ENCODE measurements at places on chromosomes 7 and 10.
A peak's percentile ranks its signal among the peaks of the same experiment; 100 is the strongest.

- no peak overlapping the region for H3K4me3 ChIP-seq
- no peak overlapping the region for H3K27ac ChIP-seq
- H3K36me3 ChIP-seq = peaks cover 4% of the 10 kb centered on the region
- no peaks in the 10 kb centered on the region for H3K27me3 ChIP-seq
- no peaks in the 10 kb centered on the region for H3K4me1 ChIP-seq
Measured at GRCh38 chr10:21083861-21084260, 186.8 kb upstream of the NEBL start.

GRCh38 chr10:16965740-16966447 is 148.7 kb upstream of the RSU1 start:
- no peak overlapping the region for H3K4me3 ChIP-seq
- no peak for DNase-seq
- peaks cover 8% of the 10 kb centered on the region for H3K4me1 ChIP-seq
- no peaks in the 10 kb centered on the region for H3K27me3 ChIP-seq
- no peaks in the 10 kb centered on the region for H3K36me3 ChIP-seq
- H3K27ac ChIP-seq = no peak overlapping the region

DNA sequence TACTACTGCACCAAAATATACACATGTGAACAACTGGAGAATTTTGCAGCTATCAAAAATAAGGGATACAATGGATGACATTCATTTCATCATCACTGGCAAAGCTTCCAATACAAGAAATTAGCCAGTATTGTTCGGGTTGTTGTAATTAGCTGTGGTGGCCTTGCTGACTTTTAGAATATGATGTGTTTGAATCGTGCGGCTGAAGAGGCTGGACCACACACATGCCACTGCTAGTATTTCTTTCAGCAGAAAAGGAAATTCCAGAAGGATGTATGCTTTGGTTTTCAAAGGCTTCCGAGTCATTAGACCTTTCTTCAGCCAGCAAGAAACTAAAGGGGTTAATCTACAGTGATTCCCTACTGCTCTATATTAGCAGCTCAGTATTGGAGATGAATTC is 16.6 kb downstream of the RPP38 start:
- no peak overlapping the region for H3K27ac ChIP-seq
- no peak for DNase-seq
- H3K27me3 ChIP-seq = no peaks in the 10 kb centered on the region
- peaks cover 37% of the 10 kb centered on the region for H3K36me3 ChIP-seq

GRCh38 chr10:22684699-22685098 is 29.7 kb downstream of the PIP4K2A start:
- no peak for DNase-seq
- no peaks in the 10 kb centered on the region for H3K27me3 ChIP-seq
- peaks cover 48% of the 10 kb centered on the region for H3K36me3 ChIP-seq
- peak overlapping the region; percentile 98 for H3K27ac ChIP-seq
- peak overlapping the region; percentile 58 for H3K4me3 ChIP-seq

DNA sequence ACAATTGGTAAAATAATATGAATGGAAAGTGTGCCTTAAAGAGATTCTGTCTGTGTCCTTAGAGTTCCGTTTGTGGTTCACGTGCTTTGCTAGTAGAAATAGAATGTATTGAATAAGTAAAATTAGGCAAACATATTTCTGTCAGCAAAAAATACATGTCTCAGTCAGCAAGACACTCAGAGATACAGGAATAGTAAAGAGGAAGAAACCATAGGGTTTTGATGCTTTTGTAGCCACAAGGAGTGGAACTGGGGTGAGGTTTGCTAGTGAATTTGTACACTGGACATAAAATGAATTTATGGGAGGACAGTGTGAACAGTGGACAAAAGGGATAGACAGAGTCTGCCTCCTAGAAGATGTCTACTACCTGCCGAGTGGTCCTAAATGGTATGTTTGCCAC is 289.2 kb upstream of the NRP1 start:
- no peaks in the 10 kb centered on the region for H3K4me1 ChIP-seq
- DNase-seq = no peak
- H3K4me3 ChIP-seq = no peak overlapping the region
- no peaks in the 10 kb centered on the region for H3K27me3 ChIP-seq
- H3K36me3 ChIP-seq = no peaks in the 10 kb centered on the region

DNA sequence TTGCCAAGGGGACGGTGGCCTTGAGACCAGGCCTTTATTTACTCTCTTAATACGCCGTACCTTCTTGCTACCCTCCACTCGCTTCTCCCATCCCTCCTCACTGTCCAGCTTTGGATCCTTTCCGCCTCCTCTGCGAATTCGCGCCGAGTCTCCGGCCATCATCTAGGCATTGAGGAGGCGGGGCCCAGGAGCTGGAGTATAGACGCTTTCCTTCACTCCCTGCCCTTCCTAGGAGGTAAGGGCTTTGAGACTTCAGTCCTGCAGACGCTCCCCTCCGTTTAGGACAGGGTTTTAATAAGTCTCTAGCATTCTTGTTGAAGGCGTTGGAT is 538 bp downstream of the TFAM start:
- peak overlapping the region; percentile 99 for H3K27ac ChIP-seq
- DNase-seq = no peak
- no peaks in the 10 kb centered on the region for H3K27me3 ChIP-seq

- peaks cover 2% of the 10 kb centered on the region for H3K4me1 ChIP-seq
- no peak overlapping the region for H3K4me3 ChIP-seq
- no peaks in the 10 kb centered on the region for H3K36me3 ChIP-seq
Measured at GRCh38 chr10:5645944-5646617, 20.3 kb downstream of the ASB13 start.

DNA sequence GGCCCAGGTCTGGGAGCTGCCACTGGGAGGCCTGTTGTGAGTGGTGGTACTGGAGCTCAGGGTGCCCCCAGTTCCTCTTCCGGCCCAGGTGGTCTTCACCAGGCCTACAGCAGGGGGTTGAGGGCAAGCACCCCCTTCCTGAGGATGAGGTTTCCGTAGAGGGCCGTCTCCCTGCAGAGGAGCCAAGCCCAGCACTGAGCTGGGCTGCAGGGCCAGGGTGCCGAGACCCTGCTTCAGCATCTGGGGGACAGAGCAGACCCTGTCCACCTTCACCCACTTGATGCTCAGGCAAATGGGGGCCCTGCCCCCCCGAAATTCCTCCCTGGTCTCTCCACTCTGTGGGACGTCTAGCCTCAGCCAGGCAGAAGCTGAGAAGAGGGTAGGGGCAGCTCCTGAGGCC is 2.6 kb downstream of the FUOM start:
- no peak for DNase-seq
- H3K27me3 ChIP-seq = no peaks in the 10 kb centered on the region
- H3K36me3 ChIP-seq = no peaks in the 10 kb centered on the region
- H3K4me1 ChIP-seq = peaks cover 6% of the 10 kb centered on the region
- H3K27ac ChIP-seq = peak overlapping the region; percentile 38

Measured in effector memory CD8-positive, alpha-beta T cell (primary cell).